ENCODE measurements at places on chromosomes 1 and 21. TPM values are rescaled to one million over a fixed set of nuclear protein-coding genes. Genes with fewer than 3 reads are reported as not detected.

SLAMF1 gene
- not detected for total RNA-seq

RGSL1 gene
- total RNA-seq, result not detected

HUNK gene
- total RNA-seq, result 0.47 TPM

HCRTR1 gene
- total RNA-seq, result not detected

DNAJC6 gene
- 1.8 TPM for total RNA-seq

RBM15 gene
- 26.9 TPM for total RNA-seq

PTGFRN gene
- 110 TPM for total RNA-seq

SLC44A5 gene
- under 0.01 TPM for total RNA-seq

TRPM2 gene
- not detected for total RNA-seq

SLC37A1 gene
- total RNA-seq, result 1.9 TPM

Measured in smooth muscle cell of the coronary artery (primary cell).